ENCODE measurements at places on chromosomes 1 and 21.

- DNase-seq = no peak
Measured at GRCh38 chr1:180937624-180938225, 25.0 kb downstream of the KIAA1614 start.

DNA sequence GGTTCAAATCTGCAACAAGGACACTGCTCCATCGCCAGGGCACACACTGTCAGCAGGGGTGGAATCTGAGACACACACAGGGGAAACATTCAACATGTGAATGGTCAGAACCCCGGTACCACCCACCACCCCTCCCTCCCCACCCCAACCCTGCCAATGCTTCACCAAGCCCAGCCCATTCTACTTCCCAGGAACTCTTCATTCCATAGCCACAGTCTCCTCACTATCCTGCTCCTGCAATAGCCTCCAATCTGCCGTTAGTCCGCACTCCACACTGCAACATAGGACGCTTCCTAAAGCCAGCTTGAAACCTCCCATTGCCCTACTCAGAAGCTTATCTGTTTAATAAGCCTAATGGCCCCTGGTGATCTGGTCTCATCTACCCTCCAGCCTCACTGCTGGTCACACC lies 7.5 kb upstream of the RAB3B start:
- no peak for DNase-seq

DNA sequence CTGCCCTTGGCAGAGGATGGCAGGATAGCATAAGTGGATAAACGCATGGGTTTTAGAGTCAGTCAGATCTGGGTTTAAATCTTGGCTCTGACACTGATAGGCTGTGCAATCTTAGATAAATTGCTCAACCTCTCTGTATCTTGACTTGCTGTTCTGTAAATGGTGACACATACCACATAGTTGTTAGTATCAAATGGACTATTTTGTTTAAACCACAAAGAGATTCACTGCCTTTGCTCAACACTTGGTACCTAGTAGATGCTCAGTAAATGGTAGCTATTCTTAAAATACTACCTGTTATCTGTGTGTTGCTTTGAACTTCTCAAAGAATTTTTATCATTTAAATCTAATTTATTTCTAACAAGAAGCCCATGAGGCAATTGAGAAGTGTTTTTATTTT lies 39.5 kb upstream of the A3GALT2 start:
- DNase-seq = no peak

DNA sequence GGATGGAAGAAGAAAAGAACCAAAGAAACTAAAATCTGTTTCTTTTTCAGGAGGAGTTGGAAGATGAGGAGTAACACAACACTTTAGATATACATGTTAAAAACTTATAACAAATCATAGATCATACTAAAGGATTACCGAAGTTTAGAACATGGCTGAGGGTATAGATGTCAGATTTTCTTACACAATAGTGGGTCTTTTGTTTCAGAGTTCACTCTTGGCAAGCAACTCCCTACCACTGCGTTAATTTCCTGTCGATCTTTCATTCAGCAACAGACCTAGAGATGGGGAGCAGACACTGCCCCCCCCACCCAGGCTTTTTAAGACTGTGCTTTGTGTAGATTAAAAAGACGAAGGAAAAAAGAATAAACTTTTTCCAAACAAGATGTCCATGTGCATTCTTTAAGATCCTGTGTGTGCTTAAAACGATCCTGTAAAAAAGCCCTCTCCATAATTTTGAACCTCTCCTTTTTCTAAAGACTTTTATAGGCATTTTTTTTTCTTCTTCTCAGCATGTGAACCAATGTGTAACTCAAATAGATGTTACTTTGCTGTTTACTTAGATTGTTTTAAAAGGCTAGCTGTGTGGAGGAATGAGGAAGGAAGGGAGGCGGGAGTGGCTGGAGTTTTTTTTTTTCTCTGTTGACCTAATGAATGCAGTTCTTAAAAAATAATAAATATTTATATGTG lies 50.4 kb downstream of the NFIA start:
- DNase-seq = no peak

GRCh38 chr1:186206048-186206570 lies 168.9 kb downstream of the TPR start:
- no peak for DNase-seq

DNA sequence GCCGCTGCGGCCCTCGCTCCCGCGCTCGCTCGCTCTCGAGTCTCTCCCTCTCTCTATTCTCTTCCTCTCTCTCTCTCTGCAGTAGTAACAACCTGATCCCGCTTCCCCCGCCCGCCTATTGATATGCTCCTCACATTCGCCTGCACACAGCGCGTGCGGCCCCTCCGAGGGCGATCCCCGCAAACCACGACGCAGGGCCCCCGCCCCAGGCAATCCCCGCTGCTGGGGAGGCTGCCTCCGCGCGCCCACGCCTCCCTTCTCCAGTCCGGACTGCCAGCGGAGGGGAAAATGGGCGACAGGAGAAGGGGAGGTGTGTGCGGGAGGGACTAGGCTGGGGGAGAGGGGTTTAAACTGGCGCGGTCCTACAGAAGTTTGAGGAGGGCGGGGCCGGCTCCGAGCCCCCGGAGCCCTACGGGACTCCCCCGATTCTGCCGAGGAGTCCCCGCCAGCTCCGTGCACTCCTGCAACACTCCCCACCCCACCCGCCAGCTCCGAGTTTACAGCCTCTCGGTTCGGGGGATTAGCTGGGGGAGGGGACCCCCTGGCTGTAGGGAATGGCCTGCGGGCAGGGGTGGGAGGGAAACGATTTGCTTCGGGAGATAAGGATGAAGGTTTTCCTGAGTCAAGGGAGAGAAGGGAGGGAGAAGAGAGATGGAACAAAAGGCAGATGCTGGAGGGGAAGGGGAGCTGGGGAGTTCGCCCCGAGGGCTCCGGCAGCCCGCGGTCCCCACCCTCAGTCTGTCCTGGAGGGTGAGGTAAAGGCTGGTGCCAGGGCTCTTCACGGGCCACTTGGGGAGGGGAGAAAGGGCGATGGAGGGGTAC lies 66.6 kb downstream of the SYT2 start:
- no peak for DNase-seq

DNA sequence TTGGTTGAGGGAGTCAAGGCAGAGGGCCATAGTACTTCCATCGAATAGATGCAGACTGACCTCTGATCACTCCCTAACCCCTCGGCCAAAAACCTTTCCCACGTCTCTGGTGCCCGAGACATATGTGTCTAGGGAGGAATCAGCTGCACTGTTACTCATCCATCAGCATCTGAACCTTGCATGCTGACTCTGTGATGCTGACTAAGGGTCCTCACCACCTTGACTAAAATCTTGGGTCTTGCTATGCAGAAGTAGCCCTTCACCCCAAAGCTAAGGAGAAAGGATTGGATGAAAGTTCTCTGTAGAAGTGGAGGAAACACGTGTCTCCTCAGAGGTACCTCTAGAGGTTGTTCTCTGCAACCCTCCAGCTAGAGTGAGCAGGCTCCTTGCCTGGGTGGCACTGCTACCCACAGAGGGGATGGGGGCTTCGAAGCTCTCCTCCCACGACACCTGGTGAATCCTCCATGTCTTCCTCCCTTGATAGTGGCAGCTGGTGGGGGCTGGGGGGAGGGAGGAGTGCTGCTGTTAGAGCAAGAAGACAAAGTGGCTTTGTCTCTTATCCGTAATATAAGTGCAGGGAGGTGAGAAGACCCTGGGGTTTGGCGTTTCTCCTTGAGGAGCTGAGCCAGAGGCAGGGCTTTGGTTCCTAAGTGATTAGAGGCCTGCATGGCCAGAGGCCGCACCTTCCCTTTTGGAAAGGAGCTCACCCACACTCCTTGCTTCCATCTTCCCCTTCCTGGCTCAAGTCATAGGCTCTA lies 45.1 kb downstream of the ATP2B4 start:
- no peak for DNase-seq

DNA sequence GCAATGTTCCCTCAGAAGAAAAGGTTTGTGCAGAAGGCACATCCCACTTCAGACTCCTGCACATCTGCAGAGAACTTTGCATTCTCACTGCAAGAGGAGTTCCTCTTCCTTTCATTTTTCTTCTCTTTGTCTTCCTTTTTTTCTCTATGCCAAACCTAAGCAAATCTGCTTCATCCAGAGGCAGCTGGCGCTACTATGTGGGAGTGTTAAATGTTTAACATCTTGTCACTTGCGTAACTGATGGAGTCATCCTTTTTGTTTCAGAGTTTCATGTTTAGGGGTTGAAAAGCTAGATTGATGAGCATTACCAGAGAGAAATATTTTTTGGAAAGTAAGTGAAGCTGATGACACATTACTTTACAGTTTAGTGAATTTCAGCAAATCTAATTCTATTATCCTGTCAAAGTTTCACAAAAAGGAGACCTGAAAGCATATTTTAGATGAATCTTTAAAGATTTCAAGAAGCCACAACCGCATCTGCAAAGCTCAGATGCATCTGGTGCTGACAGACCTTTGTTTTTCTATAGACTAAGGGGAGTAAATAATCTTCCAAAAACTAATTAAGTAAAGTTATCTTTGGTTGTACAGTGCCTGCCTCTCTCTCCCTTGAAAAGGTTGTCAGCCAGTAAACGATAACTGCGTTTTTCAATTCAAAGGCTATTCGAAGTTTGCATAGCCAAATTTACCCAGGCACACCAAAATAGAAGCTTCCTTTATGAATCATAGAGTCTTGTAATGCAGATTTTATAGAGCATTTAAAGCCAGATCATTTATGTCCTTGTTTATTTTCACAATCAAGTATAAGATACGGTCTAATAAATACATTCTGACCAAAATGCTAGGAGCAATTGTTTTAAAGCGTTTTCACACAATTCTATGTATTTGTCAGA lies 1.2 kb upstream of the LRRC53 start:
- DNase-seq = no peak

GRCh38 chr1:20212685-20213331 lies 26.5 kb upstream of the PLA2G2C start:
- peak; percentile 78 for DNase-seq

GRCh38 chr1:62391369-62391971 lies 45.4 kb upstream of the USP1 start:
- peak; percentile 25 for DNase-seq

DNA sequence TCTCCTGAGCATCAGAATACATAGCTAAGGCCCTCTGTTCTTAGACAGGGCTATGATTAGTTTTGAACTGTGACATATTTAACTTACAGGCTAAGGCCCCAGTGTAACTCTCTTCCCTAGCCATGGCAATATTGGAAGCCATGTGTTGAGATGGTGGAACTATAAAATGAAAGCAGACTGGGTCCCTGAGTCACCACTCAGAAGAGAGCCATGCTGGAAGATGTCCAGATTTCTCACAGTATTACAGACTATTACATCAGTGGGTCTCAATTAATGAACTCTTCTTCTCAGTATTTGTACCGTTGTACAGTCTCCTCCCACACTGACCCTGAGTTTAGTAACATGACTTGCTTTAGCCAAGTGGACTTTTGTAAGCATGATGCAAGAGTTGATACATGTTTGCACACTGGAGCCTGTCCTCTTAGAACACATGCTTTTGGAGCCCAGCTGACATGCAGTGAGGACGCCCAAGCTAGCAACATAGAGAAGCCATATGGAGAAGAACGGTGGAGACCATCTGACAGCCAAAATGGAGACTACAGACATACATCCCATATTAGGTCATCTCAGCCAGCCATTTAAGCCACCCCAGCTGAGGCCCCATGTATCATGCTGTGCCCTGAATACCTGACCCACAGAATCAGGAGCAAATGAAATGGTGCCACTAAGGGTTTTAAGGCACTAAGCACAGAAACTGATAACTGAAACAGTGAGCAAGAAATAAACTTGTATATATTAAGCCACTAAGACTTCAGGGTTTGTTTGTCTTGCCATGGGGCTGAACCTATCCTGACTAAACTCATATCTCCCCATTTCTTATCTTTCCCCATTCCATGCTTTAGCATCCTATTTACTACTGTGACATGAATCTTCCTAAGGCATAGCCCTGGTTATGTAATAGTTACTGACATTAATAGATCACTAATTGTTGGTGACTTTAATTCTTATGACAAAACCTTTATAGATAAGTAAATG lies 24.4 kb downstream of the TBX15 start:
- DNase-seq = peak; percentile 86

DNA sequence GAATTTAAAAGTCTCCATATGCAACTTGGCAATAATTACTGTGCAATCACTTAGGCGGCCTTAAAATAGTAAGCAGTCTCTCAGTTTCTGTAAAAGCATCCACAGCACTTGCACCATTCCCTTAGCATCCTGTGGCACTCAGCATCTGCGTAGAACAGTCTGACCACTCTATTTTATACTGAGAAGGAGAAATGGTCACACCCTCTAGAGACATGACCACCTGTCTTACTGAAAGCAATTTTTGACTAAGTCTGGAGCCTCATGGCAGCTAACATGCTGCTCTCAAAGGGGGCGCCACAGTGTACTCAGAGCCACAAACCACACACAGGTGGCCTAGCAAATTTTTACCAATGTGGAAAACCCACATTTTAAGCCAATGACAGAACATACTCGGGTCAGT lies 62.0 kb downstream of the KCNK1 start:
- no peak for DNase-seq

DNA sequence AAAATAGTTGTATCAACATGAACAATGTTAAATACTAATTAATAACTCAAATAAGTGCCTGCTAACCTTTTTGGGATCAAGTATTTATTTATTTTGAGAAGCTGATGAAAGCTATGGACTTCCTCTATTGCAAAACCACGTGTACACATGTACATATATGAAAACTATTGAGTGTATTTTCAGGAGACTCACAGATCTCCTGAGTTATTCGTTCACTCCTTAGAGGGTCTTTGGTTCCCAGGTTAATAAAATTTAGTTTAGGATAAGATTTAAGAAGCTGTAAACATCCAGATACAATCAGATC lies 130.5 kb downstream of the DISC1 start:
- no peak for DNase-seq

All from M059J (cell line).